Activated CD8-positive, alpha-beta T cell treated with anti-CD3 and anti-CD28 coated beads for 36 hours (primary cell): ENCODE measurements at places on chromosomes 3 and 15. TPM values are rescaled to one million over a fixed set of nuclear protein-coding genes. Genes with fewer than 3 reads are reported as not detected.

Gene MELTF
- 3.5 TPM for total RNA-seq

Gene TMEM207
- total RNA-seq, result not detected

Gene CMTM6
- 50.1 TPM for total RNA-seq

DNA sequence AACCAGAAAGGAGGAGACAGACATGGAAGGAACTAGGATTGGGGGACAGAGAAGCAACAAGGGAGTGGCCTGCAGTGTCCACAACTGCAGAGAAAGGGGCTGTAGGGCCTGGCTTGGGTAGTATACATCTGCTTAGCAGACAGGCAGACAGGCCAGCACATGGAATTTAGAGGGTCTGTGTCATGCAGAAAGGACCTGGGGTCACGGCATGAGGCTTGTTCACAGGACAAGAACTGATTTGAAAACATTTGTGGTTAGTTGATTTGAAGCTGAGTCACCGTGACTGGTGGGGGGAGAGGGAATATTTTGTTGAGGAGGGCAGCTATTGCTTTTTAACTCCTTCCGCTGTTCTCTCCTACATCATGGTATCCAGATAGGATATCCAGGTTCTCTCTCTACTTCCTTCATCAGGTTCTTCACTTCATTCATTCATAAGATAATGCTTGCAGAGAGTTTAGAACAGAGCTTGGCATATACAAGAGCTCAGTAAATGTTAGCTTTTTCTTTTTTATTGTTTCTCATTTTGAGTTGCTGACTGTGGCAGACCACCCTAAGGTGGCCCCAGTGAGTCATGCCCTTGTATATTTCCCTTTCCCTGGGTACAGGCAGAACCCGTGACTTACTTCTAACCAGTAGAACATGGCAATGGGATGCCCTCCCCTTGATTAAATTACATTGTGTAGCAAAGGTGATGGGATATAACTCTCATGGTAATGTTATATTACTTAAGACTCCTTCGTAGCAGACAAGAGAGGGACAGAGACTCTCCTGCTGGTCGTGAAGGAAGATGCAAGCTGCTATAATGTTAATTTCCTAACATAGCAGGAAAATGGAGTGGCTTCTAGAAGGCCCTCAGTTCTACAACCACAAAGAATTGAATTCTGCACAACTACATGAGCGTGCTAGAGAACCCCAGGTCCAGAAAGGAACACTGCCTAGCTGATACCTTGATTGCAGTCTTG lies 95.0 kb upstream of the NMNAT3 start:
- H3K27ac ChIP-seq, result no peak overlapping the region
- H3K36me3 ChIP-seq, result no peaks in the 10 kb centered on the region

DNA sequence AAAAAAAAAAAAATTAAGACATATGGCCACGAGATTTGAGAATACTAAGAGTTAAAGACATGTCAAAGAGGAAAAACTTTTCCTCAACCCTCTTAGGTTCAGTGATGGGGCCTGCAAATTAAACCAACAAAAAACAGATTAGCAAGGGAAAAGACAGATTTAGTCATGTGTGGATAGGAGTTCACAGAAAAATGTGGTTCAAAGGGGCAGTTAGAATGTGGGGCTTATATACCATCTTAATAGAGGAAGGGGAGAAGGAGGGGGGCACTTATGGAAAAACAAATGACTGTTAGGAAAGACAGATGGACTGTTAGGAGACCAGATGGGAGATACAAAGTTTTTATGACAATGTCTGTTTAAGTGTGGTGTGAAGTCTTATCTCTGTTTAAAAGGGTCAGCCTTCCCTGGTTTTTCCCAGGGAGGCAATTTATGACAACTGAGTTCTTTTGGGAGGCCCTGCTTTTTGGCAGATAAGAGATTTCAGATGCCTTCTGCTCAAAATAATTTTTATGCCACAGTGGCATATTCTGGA lies 68.7 kb upstream of the FURIN start:
- H3K4me3 ChIP-seq, result no peak overlapping the region
- peaks cover 33% of the 10 kb centered on the region for H3K36me3 ChIP-seq
- no peaks in the 10 kb centered on the region for H3K27me3 ChIP-seq
- H3K27ac ChIP-seq, result peak overlapping the region; percentile 16
- no peak for DNase-seq

DNA sequence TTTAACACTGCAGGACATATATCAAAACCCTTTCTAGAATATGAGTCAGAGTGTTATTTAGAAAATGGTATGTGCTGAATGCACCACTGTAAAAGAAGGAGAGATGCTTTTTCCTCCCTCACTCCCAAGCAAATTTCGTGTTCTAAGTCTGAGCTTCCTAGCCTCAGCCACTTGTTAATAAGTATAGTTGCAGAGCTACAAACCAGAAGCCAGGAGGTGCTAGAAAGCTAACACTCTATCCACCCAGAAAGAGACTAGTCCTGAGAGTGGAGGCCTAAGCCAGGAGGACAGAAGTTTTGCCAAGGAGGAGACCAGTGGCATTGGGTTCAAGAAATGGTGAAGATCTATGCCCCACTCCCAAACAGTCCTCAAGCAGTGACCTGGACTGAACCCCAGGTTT lies 40.5 kb upstream of the GYG1 start:
- H3K27ac ChIP-seq, result no peak overlapping the region
- no peaks in the 10 kb centered on the region for H3K36me3 ChIP-seq
- DNase-seq, result no peak
- no peaks in the 10 kb centered on the region for H3K27me3 ChIP-seq
- no peak overlapping the region for H3K4me3 ChIP-seq
- no peaks in the 10 kb centered on the region for H3K4me1 ChIP-seq

Gene GXYLT2
- total RNA-seq, result 0.92 TPM

DNA sequence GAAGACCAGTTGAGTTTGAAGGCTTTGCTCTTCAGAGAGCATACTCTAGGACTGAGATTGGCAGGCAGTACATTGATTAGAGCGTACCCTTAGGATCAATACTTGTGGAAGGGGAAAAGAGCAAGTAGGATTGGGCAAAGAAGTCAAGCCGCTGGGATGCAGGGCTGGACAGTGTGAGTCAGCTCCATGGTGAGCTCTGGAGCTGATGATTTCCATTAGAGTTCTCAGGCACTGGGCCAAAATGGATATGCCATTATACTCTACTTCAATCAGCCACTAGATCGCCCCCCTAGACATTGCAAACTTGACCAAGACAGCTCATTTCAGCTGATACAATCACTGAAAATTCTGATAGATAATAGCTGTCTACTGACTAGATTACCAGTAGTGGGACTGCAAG lies 432.7 kb upstream of the ALCAM start:
- no peaks in the 10 kb centered on the region for H3K36me3 ChIP-seq
- H3K4me3 ChIP-seq, result no peak overlapping the region
- DNase-seq, result no peak
- no peaks in the 10 kb centered on the region for H3K4me1 ChIP-seq
- no peak overlapping the region for H3K27ac ChIP-seq

- DNase-seq, result no peak
- peaks cover 11% of the 10 kb centered on the region for H3K36me3 ChIP-seq
- no peak overlapping the region for H3K4me3 ChIP-seq
- H3K27ac ChIP-seq, result no peak overlapping the region
- peaks cover 5% of the 10 kb centered on the region for H3K4me1 ChIP-seq
Observed at GRCh38 chr3:72768936-72769335, 79.3 kb downstream of the SHQ1 start.

- H3K4me3 ChIP-seq, result no peak overlapping the region
- H3K4me1 ChIP-seq, result no peaks in the 10 kb centered on the region
- H3K27me3 ChIP-seq, result peaks cover 6% of the 10 kb centered on the region
Observed at GRCh38 chr3:190886945-190887344, 24.5 kb upstream of the GMNC start.

Gene SCAPER
- total RNA-seq, result 32.7 TPM

DNA sequence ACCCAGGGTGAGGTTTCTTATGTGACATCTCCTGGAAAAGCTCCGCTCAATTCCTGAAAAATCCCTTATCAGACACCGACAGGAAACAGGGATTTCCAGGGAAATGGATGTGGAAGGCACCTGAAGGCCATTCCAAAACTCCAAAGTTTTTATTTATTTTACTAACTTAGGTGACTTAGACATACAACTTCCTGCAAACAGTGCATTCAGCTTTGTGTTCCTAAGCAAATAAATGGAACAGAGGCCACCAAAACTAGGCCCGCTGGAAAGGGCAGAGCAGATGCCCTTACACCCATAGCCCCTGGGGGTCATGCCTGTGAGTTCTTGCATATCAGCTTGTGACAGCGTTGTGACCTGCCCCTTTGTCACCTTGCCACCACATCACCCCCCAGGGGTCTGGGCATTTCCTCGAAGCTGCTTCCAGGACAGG lies 239.4 kb downstream of the XXYLT1 start:
- H3K27ac ChIP-seq, result no peak overlapping the region
- no peak overlapping the region for H3K4me3 ChIP-seq
- no peaks in the 10 kb centered on the region for H3K27me3 ChIP-seq
- no peaks in the 10 kb centered on the region for H3K4me1 ChIP-seq
- no peak for DNase-seq

GRCh38 chr3:170772175-170772574 lies 97.8 kb downstream of the RPL22L1 start:
- no peak overlapping the region for H3K27ac ChIP-seq
- peaks cover 2% of the 10 kb centered on the region for H3K27me3 ChIP-seq
- no peak for DNase-seq
- H3K36me3 ChIP-seq, result no peaks in the 10 kb centered on the region

Gene PRR23A
- not detected for total RNA-seq

Gene ZNF710
- 17.2 TPM for total RNA-seq
